Progenitor cell of endocrine pancreas (in vitro differentiated cells): ENCODE measurements at places on chromosomes 1 and 21.

GRCh38 chr1:161168906-161169305 lies 2.7 kb downstream of the PPOX start:
- DNase-seq = no peak

DNA sequence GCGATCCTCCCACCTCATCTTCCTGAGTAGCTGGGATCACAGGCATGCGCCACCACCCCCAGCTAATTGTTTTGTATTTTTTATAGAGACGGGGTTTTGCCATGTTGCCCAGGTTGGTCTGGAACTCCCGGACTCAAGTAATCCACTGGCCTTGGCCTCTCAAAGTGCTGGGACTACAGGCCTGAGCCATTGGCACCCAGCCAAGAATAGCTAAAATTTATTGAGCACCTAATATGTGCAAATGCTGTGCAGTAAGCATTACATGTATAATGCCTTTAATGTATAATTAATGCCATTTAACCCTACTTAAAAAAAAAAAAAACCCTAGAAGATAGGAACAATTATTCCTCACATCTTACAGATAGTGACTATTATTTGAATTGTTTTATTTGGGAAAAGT lies 42.9 kb downstream of the ZNF691 start:
- no peak for DNase-seq

GRCh38 chr1:52190500-52191252 lies 48.8 kb downstream of the ZFYVE9 start:
- no peak for DNase-seq

- no peak for DNase-seq
Measured at GRCh38 chr1:20142001-20142710, 3.0 kb downstream of the PLA2G2F start.

GRCh38 chr21:17488620-17489019 lies 24.2 kb upstream of the CXADR start:
- no peak for DNase-seq

DNA sequence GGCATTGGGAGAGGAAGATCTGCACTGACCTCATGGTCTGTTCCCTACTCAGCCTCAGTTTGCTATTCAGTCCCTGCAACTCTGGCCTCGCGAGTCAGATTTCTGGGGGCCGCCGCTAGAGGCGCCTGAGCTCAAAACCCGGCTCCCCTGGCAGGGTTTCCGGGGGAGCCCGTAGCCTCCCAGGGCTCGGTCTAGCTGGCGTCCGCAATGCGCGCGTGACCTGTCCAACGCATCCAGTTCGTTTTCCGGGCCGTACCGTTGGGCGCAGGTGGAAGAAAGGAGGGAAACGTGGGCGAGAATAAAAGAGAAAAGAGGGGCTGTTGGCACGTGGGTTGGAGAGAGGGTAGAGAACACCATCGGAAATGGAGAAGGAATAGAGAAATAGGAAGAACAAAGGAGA lies at the start of gene ADAM30:
ADAM30 (minus strand) TSS at position 213 of the 400 bp plus-strand sequence; CDS start at position 34, 179 bp downstream.
- no peak for DNase-seq

DNA sequence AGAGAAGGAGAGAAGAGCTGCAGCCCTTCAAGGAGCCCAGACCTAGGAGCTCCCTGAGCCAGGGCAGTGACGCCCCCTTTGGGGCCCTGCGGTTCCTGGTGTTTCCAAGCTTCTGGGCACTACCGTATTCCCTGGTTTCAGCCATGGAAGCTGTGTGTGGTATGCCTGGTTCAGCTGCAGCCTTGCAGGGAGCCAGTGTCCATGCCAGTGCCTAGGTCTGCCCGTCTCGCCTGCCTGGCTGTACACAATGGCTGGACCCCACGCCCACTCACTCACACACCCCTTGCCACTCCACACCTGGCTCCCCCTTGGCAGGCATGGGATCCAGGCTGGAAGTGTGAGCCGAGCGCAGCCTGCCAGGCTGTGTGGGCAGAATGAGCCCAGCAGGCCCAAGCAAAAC lies 87.7 kb downstream of the ADARB1 start:
- DNase-seq = no peak

DNA sequence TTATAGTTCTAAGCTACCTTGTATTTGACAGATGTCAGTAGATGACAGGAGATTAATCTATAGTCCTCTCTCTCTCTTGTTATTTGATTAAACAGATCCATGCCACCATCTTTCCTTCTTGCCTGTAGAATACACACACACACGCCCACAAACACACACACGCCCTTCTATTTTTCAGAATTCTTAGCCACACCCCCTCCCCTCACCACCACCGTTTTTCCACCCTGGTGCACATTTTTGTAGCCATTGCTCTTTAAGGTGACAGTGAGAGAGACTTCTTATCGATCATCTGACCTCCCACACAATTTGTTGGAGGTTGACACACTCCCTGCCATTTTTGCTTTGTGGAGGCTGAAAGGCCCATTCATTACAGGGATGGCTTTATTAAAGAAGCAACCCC lies 123.2 kb downstream of the NTNG1 start:
- no peak for DNase-seq
